HS-27A (cell line): ENCODE measurements at places on chromosomes 13 and 19.

DNA sequence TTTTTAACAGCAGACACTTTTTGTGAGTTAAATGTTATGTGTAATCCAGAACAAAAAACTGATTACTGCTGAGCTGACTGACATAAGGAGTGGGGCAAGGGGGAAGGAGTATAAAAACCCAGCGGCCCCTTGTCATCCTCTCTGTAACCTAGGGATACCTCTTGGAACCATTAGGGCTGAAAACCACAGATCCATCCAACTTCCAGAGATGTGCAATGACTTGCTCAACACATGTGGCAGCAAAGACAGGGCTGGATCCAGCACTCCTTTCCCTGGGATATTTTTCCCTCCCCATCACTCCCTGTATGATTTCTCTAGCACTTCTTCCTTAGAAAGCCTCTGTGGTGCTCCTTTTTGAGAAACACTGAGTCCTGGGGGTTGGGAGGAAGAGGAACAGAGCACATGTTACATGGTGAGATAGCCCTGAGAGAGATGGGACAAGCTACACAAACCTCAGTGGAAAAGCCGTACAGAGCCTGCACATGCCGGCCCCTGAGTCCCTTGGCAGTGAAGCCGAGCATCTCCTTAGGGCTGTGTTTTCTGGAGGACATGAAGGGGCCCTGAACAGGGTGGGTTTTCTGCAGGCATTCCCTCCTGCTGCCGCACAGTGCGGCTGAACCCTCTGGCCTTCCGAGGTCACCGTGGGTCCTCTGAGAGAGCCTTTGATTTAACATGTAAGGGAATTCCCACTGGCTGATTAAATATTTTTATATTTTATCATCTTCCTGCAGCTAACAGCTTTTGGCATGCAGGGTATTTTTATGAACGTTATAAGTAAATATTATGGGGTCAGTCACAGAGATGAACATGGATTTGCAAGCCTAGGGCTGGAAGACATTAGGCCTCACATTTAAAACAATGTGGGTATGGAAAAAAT is 219.9 kb downstream of the COG6 start:
- no peak for DNase-seq

- DNase-seq, result no peak
Observed at GRCh38 chr19:41995959-41996797, 2.1 kb upstream of the ATP1A3 start.

DNA sequence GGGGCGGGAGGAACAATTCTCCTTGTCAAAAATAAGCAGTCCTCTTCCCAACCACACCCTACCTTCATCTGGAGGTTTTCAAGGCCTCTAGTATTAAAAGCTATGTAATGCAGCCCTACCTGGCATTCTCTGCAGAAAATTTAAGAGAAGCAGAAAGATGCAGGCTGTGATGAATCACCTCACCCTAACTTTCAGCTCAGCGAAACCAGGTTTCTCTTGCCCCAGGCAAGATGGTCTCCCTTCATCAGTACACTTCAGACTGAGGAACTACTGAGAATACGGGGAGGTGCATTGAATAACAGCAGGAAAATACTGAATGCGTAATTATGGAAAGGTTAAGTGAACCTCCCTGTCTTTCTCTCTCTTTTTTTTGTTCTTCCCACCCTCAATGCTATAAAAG is 437.6 kb upstream of the KLF12 start:
- DNase-seq, result no peak

GRCh38 chr19:4032436-4032835 is 24.9 kb downstream of the PIAS4 start:
- no peak for DNase-seq

- no peak for DNase-seq
Observed at GRCh38 chr19:39516270-39516669, 1.3 kb downstream of the SELENOV start.

GRCh38 chr13:33208290-33209220 is 77.0 kb downstream of the STARD13 start:
- no peak for DNase-seq

DNA sequence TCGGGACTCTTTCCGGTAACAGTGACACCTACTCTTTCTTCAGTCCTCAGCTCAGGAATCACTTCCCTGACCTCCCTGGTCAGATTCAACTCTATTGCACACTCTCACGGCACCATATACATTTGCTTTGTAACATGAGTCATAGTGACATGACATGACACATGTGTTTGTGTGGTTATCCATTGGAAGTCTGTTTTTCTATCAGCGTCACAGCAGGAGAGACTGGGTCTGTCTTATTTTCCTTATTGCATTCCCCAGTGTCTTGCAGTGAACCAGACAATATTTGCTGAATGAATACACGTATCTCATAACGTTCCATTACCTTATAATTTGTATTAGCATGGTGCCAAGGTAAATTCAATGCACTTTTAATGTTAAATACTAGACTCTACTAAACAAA is 102.0 kb downstream of the DCLK1 start:
- no peak for DNase-seq

GRCh38 chr13:51292000-51292565 is 47.4 kb upstream of the SERPINE3 start:
- no peak for DNase-seq

- no peak for DNase-seq
Observed at GRCh38 chr13:65473196-65473595, 1756.9 kb downstream of the PCDH9 start.

GRCh38 chr19:10751109-10751953 is 33.5 kb downstream of the DNM2 start:
- DNase-seq, result no peak

GRCh38 chr13:113815151-113816058 is 48.5 kb downstream of the GAS6 start:
- DNase-seq, result no peak

DNA sequence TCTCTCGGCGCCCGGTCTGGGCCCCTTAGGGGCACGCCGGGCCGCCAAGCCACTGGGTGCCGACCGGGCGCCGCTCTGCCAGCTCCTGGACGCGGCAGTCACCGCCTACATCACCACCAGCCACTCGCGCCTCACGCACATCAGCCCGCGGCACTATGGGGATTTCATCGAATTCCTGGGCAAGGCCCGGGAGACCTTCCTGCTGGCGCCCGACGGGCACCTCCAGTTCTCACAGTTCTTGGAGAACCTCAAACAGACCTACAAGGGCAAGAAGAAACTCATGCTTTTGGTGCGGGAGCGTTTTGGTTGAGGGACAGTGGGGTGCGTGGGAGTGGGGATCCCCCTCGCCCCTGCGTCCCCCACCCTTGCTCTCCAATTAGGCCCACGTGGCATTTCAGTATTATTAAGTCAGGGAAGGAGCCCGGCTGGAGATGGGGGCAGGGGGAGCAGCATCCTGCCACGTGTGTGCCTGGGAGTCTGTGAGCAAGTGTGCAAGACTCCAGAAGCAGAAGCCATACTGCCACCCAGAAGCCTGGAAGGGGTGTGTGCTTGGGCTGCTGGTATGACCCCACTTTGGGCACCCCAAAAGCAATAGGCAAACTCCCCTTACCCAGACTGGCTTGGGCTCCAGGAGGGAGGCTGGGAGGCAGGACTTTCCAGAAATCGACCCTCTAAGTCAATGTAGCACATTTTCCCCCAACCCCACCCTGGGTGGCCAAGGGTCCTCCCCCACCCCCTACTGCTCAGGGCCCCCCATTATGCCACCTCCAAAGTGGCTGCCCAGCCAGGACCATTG is 35.7 kb downstream of the ZSWIM4 start:
- no peak for DNase-seq

- DNase-seq, result no peak
Observed at GRCh38 chr13:62702502-62702901, 1286.9 kb upstream of the PCDH20 start.
